Head of caudate nucleus (tissue), 42 donors: ENCODE measurements at places on chromosomes 12 and 14.

GRCh38 chr14:106831322-106831720 is 1304.9 kb downstream of the TMEM121 start:
- DNase-seq, result no peak

GRCh38 chr12:12927211-12928079 is 24.5 kb downstream of the GPRC5D start:
- DNase-seq, result no peak

GRCh38 chr12:90235642-90236041 is 527.0 kb upstream of the ATP2B1 start:
- no peak for DNase-seq

DNA sequence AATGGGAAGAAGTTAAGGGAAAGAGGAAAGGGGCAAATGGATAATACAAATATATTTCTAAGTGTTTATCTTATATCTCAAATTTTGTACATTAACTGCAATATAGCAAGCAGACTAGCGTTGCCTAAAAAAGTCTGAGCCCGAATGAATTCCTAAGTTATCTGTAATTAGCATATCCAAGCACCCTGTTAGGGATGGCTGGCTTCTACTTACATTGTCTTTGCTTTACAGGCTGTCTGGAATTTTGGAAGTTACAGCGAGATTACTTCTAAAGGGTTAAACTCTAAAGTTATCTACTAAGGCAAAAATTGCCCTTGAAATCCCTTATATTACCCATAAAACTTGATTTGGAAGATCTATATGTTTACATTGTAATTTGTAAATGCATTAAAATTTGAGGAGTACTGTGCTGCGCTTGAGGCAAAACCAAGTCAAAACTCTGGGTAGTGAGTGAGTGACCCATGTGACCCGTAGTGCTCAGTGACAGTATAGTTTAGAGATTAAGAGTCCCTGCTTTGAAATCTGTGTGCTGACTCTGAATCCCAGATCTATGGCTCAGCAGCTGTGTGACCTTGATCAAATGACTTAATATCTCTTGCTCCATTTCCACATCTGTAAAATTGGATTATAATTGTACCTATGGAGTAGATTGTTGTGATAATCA is 17.3 kb upstream of the LIN7A start:
- DNase-seq, result no peak

DNA sequence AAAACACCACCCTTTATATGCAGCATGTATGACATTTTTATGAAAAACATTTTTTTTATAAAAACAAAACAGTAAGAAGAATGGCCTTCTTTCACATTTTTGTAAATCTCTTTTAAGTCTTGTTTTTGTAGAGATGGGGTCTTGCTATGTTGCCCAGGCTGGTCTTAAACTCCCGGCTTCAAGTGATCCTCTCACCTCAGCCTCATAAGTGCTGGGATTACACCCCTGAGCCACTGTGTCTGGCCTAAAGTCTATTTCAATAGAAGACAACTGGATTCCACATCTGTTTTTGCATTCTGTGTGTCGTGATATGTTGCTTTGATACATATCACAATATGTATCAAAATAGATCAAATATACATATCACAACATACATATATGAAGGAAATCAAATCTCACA is 98.9 kb downstream of the ELK3 start:
- DNase-seq, result no peak

DNA sequence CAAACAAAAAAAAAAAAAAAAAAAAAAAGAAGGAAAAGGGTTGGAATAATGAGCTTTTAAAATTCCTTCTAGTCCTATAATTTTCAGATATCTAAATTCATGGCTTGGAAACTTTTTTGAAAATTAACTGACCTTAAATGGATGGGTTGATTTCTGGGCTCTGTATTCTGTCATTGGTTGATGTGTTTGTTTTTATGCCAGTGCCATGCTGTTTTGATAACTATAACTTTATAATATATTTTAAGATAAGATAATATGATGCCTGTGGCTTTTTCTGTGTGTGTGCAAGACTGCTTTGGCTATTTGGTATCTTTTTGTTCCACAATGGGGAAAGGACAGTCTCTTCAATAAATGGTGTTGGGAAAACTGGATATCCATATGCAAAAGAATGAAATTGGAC is 7.3 kb downstream of the OR10G3 start:
- DNase-seq, result no peak

DNA sequence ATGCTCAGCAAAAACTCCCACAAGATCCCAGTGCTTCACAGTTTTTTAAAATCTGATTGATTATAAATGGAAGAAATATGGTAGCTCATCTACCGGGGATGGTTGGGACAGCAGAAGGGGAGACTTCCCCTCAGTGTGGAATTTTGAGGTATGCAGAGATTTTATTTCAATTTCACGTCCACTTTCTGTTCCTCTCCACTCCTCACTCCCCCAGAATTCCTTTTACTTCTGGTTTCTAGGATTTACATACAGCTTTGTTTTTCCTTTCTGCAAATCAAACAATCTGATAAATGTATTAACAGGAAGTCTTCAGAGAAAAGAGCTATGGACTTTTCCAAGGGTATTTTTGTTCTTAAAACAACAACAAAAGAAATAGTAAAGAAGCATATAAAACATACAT is 181.5 kb upstream of the ARHGAP5 start:
- no peak for DNase-seq

DNA sequence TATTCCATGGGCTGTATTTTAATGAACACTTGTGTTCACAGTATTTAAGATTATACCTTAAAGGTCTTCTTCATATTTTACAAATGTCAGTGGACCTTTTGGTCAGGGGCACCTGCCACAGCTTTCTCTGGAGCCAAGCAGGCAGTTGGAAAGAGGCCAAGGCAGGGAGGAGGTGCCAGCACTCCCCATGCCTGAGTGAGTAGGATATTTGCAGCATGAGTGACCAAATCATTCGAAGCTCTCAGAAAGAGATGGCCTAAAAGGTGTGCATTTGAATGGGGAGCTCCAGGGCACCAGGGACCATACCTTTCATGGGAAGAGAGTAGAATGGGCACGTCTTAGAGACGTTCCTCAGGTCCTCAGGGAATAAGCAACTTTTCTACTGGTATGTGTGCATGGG is 121.6 kb downstream of the GPR135 start:
- no peak for DNase-seq

GRCh38 chr14:100878271-100879146 is 25.0 kb downstream of the RTL1 start:
- DNase-seq, result no peak

DNA sequence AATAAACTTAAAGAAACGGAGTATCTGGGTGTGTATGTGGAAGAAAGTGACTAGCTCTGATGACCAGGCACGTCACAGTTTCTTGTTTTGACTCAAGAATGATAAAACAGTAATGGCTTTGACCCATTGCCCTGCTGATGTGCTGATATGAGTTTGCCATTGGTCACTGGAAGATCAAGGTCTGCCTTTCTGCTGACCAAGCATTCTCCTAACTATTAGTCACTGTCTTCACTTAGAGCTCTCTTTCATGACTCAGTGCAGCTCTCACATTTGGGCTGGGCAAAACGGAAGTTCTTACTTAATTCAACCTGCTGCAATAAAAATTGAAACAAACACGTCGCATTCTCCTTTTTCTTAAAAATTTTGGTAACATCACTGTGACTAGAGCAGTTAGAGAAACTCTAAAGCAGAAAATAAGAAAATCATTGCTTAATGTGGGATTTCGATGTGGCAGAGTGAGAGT is 366.7 kb downstream of the BTG1 start:
- DNase-seq, result no peak

DNA sequence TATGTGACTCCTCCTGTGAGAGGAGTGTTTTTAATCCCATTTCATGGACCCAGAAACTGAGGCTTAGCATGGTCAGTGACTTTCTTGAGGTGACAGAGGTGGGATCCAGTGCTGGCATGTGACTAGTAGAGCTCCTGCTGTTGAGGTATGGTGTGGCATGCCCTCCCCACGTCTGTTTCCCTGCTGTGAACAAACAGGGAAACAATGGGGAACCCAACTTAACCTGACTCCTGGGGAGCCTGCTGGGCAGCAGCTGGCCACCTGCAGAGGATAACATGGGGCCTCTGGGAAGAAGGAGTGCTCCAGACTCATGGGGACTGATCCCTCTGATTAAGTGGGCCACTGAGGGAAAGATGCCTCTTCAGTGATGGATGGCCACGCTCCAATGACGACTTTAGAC is 114.0 kb downstream of the BEGAIN start:
- DNase-seq, result no peak

- no peak for DNase-seq
Measured at GRCh38 chr14:32947792-32948191, 9.1 kb downstream of the NPAS3 start.

DNA sequence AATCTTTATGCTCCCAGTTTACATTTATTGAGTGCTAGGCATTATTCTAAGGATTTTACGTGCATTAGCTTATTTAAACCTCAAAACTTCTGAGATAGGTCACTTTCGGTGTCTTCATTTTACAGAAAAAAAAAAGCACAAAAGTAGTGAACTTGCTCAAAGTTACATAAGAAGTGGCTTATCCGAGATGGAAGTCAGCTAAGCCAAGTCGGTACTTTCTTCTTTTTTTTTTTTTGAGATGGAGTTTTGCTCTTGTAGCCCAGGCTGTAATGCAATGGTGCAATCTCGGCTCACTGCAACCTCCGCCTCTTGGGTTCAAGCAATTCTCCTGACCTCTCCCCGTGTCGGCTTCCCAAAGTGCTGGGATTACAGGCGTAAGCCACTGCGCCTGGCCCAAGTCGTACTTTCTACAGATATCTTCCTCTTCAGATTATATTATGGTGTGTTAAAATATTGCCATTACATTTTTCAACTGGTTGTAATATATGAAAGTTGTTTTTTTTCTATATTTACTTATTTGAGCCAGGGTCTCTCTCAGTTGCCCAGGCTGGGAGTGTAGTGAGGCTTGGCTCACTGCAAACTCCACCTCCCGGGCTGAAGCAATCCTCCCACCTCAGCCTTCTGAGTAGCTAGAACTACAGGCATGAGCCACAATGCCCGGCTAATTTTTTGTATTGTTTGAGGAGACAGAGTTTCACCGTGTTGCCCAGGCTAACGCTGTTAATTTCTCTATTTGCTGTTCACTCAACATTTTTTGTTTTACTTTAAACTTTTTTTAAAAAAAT is 8.9 kb downstream of the DPPA3 start:
- DNase-seq, result no peak

DNA sequence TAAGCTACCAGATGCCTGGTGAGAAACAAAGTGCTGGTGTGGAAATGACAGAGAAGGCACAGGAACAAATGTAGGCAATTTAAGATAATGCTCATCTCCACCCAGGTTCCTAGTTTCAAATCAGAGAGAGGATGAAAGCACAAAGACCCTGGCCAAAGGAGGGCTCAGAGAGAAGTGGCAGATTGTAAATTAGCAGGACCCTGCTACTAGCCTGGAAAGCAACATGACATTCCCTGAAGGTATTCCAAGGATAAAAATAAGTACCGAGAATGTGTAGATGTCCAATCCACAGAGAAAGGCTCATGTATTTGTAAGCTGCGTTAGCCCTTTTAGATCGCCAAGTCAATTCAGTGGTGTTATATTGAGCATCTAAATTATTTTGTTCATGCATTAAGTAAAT is 324.0 kb downstream of the TMEM117 start:
- DNase-seq, result no peak

- DNase-seq, result no peak
Measured at GRCh38 chr14:31059152-31059924, 33.2 kb upstream of the STRN3 start.
